ENCODE measurements at places on chromosomes 3 and 15.

GRCh38 chr3:178583963-178584575 is 47.8 kb downstream of the KCNMB2 start:
- DNase-seq: no peak

DNA sequence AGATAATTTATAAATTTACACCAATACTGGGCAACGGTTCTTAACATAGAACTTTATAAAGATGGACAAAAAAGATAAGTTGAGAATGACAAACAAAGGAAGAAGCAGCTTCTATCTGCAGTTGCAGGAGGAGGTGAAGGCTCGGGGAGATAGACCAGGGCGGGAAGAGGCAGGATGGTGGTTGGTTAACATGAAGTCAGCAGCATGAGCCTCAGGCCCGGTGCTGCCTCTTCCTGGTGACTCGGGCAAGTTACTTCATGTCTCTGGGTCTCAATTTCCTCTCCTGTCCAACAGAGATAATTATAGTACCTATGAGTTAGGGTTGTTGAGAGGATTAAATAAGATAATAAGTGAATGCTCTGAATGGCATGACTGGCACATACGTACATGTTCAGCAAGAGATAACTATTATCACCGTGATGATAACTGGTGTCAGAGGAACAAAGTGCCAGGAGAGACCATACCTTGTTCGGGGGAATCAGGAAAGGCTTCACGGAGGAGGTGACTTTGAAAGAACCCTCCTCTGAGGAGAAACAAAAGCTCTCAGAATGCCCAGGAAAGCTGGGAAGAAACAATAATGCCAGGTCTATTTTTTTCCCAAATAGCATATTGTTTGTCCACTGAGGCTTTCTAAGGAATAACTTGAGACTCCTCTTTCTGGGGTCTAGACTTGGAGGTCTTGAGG is 4.4 kb downstream of the PAK6 start:
- DNase-seq: no peak

DNA sequence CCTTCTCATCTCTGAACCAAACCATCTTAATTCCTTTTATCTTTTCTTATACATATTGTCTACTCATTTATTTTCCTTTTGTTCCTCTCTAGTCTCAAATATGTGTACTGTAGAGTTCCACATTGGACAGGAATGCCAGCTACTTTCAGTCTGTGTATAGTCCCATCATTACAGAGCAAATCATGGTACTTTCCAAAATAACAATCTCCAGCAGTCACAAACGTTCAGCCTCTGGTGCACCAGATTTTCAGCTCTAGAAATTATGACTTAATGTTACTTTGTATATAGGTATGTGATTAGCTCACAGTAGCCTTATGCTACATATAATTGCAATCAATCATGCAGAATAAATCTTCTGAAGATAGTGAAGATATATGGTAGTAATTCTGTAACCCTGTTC is 32.5 kb upstream of the TM4SF4 start:
- no peak for DNase-seq

- no peak for DNase-seq
Observed at GRCh38 chr15:99291643-99292042, 40.4 kb downstream of the LRRC28 start.

DNA sequence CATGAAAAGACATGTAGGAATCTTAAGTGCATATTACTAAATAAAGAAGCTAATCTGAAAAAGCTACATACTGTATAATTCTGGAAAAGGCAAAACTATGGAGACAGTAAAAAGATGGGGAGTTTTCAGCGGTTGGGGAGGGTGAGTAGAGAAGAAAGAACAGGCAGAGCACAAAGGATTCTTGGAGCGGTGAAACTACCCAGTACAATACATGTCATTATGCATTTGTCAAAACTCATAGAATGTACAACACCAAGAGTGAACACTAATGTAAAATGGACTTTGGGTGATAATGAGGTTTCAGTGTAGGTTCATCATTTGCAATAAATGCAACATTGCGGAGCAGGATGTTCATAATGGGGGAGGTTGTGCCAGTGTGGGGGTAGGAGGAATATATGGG is 45.5 kb upstream of the CMSS1 start:
- no peak for DNase-seq

DNA sequence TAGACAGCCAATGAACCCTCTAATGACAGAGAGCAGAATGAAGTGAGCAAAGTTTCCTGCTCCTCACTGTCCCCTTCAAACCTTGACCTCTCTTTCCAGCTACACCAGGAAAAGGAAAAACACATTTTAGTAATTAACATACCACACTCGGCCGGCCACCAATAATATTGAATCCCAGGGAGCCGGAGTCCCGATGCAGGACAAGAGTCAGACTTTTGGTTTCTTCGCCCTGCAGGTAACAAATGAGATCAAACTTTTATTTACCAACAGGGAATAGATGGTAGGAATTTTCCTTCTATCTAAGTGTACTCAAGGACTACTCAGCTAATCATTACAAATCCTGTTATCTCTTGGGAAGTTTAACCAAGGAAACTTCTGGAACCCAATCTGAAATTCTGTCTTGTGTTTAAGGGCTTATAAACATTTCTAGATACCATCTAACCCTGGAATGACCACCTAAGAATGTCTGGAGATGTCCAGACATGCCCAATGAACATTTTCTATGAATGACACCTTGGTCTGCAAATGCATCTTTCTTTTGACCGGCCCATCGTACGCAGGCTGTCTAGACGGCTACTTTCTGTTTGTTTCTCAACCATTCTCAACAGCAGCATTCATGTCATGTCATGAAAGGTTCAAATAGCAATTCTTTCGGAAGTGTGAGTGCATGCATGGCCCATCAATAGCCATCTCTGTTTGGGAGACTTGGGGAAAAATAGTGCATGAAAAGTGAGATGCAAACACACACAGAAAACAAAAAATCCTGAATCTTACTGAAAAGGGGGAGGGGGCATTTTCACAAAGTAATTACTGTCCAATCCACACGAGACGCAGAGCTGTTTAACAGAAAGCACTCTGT is 16.1 kb downstream of the PDZRN3 start:
- no peak for DNase-seq

DNA sequence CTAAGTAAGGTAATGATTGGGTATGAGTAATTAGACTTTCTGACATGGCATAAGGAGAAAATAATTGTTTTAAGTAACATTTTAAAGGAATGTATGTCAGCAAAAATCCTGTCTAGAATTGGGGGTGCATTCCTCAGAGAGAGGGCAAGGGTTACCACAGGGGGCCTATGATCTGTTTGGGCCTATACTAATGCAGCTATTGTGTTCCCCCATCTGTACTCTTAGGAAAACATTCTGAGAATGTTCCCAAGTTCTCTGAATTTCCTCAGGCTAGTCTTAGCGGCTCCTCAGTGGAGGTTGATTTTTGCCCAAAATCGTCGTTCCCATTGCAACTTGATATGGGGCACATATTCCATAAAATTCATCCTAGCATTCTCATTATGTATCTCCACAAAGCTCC is 1216.4 kb upstream of the GBE1 start:
- DNase-seq: no peak

- DNase-seq: no peak
Observed at GRCh38 chr3:99413504-99413903, 224.9 kb upstream of the COL8A1 start.

- no peak for DNase-seq
Observed at GRCh38 chr3:175620532-175620931, 761.4 kb downstream of the NAALADL2 start.

DNA sequence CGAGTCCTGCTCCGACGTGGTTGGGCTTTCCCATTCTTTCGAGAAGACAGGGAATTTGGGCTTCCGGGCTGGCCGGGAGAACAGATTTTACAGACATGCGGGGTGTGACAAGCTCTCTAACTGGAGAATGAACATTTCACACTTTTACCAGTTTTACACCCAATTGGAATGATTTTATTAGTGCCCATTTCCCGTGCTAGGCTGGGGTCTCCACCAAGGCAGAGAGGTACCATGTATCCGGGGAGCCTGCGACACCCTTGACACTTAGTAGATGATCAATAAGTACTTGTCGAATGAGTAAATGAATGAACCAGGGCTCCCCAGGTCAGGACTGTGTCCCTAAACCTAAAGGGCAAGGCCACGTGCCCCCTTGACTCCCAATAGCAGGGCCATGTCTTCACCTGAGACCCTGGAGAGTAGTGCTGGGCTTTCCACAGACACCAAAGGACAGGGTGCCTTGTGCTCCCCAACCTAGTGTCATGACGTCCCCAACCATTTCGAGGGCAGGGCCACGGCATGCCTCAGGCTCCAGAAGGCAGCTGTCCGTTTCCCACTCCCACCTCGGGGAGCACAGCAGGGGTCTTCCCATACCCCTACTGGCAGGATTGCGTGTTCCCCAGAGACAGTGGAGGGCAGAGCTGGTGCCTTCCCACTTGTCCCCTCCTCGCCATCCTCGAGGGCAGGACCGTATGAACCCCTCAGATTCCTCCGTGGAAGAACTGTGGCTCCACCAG is 679 bp upstream of the MYD88 start:
- DNase-seq: no peak

DNA sequence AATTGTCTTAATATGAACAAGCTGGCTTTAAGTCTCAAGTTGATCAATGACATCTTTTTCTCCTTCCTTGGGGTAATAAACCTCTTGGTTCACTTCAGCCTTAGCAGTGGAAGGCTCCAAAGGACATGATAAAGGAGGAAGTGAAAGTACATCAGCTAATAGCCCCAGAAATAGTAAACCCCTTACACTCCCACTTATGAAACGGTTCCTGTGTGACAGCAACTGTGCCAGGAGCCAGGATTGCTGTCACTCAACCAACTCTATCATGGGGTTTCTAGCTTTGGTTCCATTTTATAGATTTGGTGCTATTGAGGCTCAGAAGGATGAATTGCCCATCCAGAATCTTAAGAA is 216.7 kb downstream of the ABHD5 start:
- no peak for DNase-seq

- DNase-seq: no peak
Observed at GRCh38 chr15:91472316-91472756, 372.3 kb downstream of the SV2B start.

DNA sequence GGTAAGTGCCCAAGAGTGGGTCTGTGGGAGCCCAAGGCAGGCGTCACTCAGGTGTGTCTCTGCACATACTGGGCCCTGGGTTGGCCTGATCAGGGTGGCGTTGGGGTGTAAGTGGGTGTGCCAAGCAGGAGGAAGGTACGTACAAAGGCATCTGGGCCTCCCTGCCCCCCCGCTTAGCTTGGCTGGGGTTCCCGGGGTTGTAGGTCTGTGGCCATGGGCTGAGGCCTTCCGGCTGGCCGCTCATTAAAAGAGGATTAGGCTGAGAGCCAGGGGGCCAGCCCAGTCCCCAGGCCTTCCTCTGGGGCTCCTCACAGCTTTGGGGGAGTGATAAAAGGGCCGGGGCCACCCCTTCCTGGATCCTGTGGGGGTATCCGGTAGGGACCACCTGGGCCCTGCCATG is 13.3 kb downstream of the SEMA3F start:
- no peak for DNase-seq

DNA sequence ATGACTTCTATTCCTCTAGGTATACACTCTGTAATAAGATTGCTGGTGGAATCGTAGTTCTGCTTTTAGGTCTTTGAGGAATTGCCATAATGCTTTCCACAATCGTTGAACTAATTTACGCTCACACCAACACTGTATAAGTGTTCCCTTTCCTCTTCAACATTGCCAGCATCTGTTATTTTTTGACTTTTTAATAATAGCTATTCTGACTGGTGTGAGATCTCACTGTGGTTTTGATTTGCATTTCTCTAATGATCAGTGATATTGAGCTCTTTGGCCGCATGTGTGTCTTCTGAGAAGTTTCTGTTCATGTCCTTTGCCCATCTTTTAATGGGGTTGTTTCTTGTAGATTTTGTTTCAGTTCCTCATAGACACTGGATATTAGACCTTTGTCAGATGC is 12.8 kb downstream of the NXPE3 start:
- DNase-seq: no peak

DNA sequence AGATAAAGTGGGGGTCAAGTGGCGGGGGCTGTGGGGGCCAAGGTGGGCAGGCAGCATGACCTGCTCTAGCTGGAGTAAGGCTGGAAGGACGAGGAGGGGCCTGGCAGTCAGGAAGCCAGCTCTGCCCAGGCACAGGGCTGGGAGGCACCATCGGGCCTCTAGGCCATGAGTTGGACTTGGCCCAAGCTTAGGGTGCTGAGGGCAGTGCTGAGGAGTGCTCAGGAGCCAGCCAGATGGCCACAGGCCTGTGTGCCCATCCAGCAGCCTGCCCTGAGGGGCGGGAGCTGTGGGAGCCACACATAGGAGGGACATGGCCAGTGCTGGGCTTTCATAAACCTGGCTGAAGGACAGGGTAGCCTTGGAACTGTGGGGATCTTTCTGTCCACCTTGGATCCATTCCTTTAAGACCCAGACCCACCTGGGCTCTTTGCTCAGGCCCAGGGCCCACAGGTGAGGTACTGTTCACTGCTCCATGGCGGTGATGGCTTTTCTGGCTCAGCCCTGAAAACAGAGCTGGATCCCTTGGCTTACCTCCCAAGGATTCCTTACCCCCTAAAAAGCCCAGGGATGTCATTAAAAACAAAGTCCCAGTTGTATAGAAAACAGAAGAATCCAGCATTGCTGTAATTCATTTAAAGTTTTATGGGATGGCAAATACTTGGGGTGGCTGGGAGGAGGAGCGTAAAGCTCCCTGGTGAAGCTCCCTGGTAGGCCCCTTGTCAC is 137.0 kb downstream of the DNAJB8 start:
- DNase-seq: no peak

- DNase-seq: no peak
Observed at GRCh38 chr3:63338351-63338750, 60.2 kb downstream of the SYNPR start.

DNA sequence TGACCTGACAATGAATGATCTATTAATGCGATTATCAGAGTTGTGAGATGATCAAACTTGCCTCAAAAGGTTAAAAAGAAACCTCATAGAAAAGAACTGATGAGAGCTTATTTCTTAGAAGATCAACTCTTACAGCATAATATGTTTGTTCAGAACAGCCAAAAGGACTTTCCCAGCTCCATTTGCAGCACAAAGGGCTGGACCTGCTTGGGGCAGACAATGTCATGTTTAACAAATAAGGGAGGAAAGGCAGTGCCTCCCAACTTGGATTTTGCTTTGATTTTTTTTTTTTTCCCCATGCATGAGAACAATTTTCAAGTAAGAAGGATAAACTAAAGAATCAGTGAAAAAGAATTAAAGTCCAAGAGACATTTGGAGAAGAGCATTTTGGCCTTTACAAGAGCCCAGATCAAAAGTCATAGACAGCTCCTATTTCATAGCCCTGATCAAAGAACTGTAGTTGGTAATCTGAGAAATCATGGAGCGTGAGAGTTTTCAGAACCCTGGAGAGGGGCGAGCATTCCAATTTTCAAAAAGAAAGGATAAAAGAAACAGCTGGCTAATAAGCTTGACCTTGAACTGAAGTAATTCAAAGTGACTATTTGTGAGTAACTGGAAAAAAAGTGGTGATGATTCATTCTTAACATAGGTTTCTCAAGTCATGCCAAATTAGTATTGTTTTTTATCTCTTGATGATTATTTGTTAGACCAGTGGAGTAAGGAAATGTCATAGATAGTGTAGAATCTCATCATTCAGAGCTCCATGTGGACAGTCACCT is 136.0 kb upstream of the CFAP20DC start:
- DNase-seq: no peak

- DNase-seq: no peak
Observed at GRCh38 chr3:13136426-13136825, 63.2 kb upstream of the IQSEC1 start.

- DNase-seq: no peak
Observed at GRCh38 chr3:112931736-112932521, 43.0 kb downstream of the CD200R1 start.

All from NCI-H187 treated with DMSO at 0.1 percent for 48 hours (cell line).